ENCODE measurements at places on chromosomes 16 and 17.

DNA sequence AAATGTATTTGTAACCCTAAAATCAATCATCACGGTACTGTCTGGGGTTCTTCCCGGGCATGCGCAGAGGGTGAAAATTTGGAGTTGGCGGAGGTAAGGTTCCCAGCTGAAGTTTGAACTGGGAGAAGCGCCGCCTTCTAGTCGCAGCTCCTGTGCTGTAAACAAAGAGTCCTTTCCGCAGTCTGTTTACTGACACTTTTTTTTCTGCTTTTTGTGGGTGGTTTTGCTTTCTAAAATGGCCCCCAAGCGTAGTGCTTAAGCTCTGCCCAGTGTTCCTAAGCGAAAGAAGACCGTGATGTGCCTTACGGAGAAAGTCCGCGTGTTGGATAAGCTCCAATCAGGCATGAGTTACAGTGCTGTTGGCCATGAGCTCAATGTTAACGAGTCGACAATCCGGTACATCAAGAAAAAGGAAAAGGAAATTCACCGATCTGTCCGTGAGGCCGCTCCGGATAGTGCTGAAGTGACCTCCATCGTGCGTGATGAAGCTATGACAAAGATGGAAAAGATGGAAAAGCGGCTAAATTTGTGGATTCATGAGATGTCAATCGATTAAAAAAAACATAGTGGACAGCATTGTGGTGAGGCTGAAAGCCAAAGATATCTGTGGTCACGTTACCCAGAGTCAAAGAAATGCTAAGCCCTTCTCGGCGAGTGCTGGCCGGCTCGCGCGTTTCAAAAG lies 570 bp upstream of the CFDP1 start:
- H3K36me3 ChIP-seq = no peaks in the 10 kb centered on the region
- no peaks in the 10 kb centered on the region for H3K4me1 ChIP-seq
- DNase-seq = peak; percentile 79

DNA sequence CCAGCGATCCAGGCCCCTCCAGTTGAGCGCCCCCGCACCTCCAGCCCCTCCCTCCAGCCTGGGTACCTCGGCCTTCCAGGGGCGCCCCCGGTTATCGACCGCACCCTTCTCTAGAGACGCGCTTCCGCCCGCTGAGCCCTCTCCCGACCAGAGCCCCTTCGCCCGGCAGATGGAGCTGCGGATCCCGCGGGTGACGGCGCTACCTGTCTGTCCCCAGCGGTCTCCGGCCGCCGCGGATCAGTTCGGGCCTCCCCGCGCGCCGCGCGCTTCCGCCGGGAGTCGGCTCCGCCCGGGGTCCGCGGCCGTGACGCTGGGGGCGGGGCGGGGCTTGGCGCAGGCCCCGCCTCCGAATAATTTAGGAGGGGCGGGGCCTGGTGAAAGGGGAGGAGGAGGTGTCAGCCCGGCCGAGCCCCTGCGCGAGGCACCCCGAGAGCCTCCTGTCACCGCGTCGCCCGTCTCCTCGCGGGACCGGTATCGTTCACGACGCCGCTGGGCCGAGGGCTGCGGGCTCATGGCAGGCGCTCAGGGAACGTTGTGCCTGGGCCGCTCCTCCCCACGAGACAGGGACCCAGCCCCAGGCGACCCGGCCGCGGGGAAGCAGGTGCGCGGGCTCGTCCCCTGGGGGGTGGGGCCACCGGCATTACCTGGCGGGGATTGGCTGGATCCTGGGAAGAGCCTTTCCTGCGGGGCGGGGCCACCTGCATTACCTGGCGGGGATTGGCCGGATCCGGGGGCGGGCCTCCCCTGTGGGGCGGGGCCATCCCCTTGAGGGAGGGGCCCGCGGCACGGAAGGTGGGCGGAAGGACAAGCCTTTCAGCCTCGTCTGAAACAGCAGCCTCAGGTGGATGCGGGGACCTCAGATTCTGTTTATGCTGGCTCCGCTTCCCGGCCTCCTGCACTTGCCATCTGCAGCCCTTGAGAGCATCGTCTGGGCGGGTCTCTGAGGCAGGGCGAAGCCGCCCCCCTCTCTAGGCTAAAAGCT lies at the start of gene SPATA2L:
Gene SPATA2L, minus strand, starts transcription at position 281 of the 982 bp plus-strand sequence. CDS start 473 bp downstream, outside the sequence.
- peak within 1 kb of the TSS; percentile 96 for H3K27ac ChIP-seq
- no peaks in the 10 kb centered on the region for H3K4me1 ChIP-seq

GRCh38 chr16:68364561-68364998 lies 53.8 kb downstream of the PRMT7 start:
- no peak overlapping the region for H3K27ac ChIP-seq
- H3K4me3 ChIP-seq = no peak overlapping the region
- no peaks in the 10 kb centered on the region for H3K36me3 ChIP-seq
- H3K4me1 ChIP-seq = no peaks in the 10 kb centered on the region
- DNase-seq = no peak

- no peaks in the 10 kb centered on the region for H3K36me3 ChIP-seq
- no peaks in the 10 kb centered on the region for H3K27me3 ChIP-seq
- peak overlapping the region; percentile 45 for H3K27ac ChIP-seq
- peak; percentile 72 for DNase-seq
Observed at GRCh38 chr17:50539762-50540559, 7.0 kb upstream of the SPATA20 start.

- no peaks in the 10 kb centered on the region for H3K27me3 ChIP-seq
- peak overlapping the region; percentile 90 for H3K27ac ChIP-seq
- no peak overlapping the region for H3K4me3 ChIP-seq
- no peak for DNase-seq
- H3K36me3 ChIP-seq = peaks cover 4% of the 10 kb centered on the region
- peaks cover 10% of the 10 kb centered on the region for H3K4me1 ChIP-seq
Observed at GRCh38 chr16:75012380-75013081, 13.7 kb downstream of the ZNRF1 start.

- DNase-seq = no peak
- H3K4me3 ChIP-seq = peak overlapping the region; percentile 72
- H3K4me1 ChIP-seq = peaks cover 3% of the 10 kb centered on the region
- H3K36me3 ChIP-seq = no peaks in the 10 kb centered on the region
- H3K27ac ChIP-seq = peak overlapping the region; percentile 71
- H3K27me3 ChIP-seq = no peaks in the 10 kb centered on the region
Observed at GRCh38 chr16:381012-381788, 578 bp downstream of the PGAP6 start.

DNA sequence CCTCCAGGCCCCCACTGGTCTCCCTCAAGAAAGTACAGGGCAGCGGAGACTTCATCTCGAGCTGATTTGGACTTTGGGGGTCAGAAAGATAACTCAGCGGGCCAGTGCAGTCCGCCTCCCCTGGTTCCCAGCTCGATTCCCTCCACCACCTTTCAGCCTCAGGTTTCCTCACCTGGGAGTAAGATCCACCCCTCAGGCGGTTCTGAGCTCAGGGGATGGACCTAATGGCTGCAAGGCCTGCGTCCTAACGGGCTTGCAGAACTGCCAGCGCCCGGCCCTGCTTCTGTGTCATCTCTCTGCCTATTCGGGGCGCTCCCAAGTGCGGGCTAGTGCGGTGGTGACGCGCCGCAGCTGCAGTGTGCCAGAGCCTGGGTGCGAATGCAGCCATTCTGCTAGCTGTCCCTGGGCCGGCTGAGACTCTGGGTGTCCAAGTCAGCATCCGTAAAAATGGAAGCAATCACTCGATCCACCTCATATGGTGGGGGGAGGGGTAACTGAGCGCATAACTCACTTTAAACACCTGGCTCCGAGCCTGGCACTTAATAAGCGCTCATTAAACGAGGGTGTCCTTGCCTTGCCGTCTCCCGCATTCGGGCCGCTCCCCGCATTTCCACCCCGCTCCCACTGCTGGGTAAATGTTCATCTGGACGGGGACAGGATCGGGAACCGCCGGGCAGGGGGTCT lies 129.6 kb upstream of the LHX1 start:
- H3K36me3 ChIP-seq = no peaks in the 10 kb centered on the region
- H3K4me3 ChIP-seq = no peak overlapping the region
- H3K27ac ChIP-seq = no peak overlapping the region
- H3K27me3 ChIP-seq = no peaks in the 10 kb centered on the region
- H3K4me1 ChIP-seq = no peaks in the 10 kb centered on the region

DNA sequence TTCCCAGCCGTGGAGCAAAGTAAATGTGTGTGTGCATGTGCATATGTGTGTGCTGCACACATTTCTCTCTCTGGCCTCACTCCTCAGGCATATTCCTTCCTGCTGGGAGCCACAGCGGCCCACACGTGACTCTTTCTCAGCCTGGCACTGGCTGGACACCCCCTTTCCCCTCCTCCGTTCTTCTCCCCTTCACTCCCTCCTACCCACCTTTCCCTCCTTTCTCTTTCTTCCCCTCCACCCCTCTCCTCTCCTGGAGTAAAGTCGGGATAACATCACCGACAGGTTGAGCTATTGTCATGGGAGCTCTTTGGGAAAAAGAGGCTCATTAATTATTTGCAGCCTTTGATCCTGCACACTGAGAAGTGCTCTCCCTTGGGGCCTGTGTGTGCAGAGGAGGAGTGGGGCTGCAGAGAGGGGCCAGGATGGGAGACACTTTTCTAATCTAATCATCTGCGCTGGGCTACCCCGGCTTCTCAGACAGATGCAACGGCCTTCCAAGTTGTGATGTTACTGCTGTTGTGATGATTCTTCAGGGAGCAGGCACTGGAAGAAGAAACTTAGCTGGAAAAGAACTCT lies 126.3 kb upstream of the HSBP1 start:
- H3K27ac ChIP-seq = no peak overlapping the region
- H3K4me3 ChIP-seq = no peak overlapping the region
- no peaks in the 10 kb centered on the region for H3K36me3 ChIP-seq
- H3K27me3 ChIP-seq = no peaks in the 10 kb centered on the region
- no peak for DNase-seq

GRCh38 chr17:69090365-69090764 lies 29.6 kb upstream of the ABCA9 start:
- H3K36me3 ChIP-seq = no peaks in the 10 kb centered on the region
- H3K4me1 ChIP-seq = no peaks in the 10 kb centered on the region
- DNase-seq = no peak
- H3K4me3 ChIP-seq = no peak overlapping the region
- H3K27ac ChIP-seq = no peak overlapping the region

DNA sequence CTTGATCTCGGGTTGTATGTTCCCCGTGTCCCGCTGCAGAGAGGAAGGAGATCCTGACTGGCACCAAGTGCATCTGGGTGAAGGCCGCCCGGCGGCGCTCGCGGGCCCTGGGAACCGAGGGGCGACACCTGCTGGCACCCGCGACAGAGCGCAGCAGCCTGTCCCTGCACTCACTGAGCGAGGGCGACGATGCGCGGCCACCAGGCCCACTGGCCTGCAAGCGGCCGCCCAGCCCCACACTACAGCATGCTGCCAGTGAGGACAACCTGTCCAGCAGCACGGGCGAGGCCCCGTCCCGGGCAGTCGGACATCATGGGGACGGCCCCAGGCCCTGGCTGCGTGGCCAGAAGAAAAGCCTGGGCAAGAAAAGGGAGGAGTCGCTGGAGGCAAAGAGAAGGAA lies 7.5 kb downstream of the BTBD17 start:
- no peaks in the 10 kb centered on the region for H3K4me1 ChIP-seq
- peaks cover 87% of the 10 kb centered on the region for H3K27me3 ChIP-seq
- no peak overlapping the region for H3K27ac ChIP-seq

GRCh38 chr17:31310260-31310659 lies 3.6 kb downstream of the EVI2B start:
- H3K27me3 ChIP-seq = no peaks in the 10 kb centered on the region
- no peak overlapping the region for H3K4me3 ChIP-seq
- no peak overlapping the region for H3K27ac ChIP-seq
- H3K36me3 ChIP-seq = no peaks in the 10 kb centered on the region

DNA sequence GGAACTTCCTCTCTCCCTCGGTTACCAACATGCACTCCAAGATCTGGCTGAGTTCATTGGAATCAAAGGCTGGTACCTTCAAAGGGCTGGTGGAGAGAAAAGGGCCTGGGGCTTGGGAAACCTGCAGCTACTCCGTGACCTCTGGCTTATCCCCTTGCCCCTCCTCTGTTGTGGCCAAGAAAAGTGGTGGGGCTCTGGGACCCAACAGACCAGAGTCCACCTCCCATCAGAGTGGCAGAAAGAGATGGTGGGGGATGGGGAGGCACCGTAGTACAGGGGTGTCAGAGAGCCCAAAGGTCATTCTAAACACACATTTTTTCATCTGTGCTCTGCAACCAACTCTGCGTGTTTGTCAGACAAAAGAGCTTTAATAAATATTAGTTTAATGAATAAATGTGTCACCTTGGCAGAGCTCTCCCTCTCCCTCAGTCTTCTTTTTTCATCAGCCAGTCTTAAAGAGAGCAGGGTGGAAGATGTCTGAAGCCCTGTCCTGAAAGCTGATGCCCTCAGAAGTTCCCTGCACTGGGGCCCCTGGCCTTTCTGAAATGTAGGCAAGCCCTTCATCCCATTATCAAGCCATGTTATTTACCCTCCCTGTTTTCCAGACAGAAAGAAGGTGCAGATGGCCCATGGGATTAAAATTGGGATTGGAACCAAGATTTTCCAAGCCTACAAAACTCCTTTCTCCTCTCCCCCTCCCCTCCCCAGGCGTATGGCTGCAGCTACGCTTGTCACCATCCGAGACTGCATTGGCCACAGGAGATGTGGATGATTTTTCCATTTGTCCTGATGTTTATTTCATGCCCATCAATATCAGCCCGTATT lies 227.3 kb downstream of the CCDC182 start:
- DNase-seq = no peak
- no peak overlapping the region for H3K27ac ChIP-seq
- H3K4me3 ChIP-seq = no peak overlapping the region

GRCh38 chr17:16325964-16326363 lies 27.3 kb downstream of the CENPV start:
- DNase-seq = no peak
- H3K36me3 ChIP-seq = no peaks in the 10 kb centered on the region
- no peak overlapping the region for H3K4me3 ChIP-seq

DNA sequence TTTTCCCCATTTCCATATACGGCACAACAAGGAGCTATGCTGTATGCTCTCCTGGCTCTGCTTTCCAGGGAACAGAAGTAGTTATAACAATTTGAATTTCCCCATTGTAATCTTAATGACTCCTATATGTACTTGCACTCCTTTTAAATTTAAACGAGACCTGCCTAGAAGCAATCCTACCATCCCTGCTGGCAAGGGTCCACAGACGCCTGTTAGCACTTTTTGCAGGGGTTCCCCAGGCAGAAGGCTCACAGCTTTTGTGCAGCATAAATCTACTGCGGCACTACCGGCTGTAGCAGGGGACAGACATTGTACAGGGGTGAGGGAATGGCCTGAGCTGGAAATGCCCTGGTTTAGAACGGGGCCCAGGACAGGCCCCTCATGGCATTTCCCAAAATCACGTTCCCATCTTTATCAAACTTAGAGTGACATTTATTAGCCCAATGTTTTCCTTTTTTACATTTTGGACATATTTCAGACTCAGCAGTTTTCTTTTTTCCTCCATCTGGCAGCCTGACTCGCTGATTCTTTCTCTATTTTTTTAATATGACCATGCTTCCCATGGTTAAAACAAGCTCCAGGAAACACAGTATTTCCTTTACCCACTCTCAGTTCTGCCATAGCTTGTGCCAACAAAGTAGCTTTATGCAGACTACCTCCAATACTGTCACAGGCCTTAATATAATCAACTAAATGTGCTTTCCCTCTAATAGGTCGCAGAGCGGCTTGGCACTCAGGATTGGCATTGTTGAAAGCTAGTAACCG lies 35.4 kb upstream of the USP22 start:
- no peak for DNase-seq
- H3K27me3 ChIP-seq = no peaks in the 10 kb centered on the region
- H3K4me3 ChIP-seq = no peak overlapping the region
- H3K36me3 ChIP-seq = no peaks in the 10 kb centered on the region

All from breast epithelium (tissue), 4 donors.